Neuronal stem cell (in vitro differentiated cells): ENCODE measurements at places on chromosomes 3 and 15.

- no peak for DNase-seq
These were observed 67.8 kb downstream of the GPR176 start for GRCh38 chr15:39852250-39852649.

DNA sequence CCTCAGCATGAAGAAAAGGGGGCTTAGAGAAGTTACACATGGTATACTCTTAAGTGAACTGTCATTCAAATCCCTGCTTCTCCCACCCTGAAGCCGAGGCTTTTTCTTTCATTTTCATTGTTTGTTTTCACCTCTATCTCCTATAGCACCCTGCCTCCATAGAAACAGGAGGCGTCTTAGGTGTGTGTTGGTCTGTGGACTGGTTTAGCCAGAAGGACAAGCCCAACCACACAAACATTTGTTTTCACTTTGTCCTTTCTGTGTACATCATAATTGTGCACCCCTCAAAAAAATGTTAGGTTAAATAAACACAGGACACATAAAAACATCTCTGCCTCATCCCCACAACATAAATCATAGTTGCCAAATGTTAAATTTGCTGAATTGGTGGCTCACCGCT is 73.3 kb upstream of the UBE2E2 start:
- DNase-seq = no peak

GRCh38 chr3:179603321-179603720 is 1.1 kb downstream of the MRPL47 start:
- no peak for DNase-seq

DNA sequence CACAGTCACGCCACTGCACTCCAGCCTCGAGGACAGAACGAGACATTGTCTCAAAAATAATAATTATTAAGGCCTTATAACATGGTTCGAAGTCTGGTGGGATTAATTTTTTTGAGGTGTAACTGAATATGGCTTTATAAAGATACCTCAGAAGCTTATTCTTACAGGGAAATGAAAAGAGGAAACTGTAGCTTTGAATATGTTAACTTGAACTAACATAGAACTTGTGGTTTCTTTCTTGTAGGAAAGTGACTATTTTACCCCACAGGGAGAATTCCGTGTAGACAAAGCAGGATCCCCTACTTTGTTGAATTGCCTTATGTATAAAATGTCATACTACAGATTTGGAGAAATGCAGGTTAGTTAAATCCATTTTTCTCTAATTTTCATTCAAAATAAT is 96.3 kb downstream of the STT3B start:
- DNase-seq = no peak

DNA sequence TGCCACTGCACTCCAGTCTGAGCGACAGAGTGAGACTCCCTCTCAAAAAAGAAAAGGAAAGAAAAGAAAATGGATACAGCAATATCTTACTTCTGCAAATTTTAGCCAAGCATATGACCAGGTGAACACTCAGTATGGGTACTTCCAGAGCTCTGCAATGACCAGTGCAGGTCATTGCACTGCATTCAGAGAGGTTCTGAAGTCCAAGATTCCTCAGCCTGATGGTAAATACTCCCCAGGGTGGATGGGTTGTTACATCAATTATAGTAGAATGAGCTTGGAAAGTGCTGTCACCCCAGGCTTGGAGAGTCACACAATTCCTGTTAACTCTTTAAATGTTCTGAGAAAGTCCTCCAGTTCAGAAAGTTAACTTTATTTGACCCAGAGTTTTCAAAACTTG is 103.7 kb downstream of the RPLP1 start:
- DNase-seq = no peak

DNA sequence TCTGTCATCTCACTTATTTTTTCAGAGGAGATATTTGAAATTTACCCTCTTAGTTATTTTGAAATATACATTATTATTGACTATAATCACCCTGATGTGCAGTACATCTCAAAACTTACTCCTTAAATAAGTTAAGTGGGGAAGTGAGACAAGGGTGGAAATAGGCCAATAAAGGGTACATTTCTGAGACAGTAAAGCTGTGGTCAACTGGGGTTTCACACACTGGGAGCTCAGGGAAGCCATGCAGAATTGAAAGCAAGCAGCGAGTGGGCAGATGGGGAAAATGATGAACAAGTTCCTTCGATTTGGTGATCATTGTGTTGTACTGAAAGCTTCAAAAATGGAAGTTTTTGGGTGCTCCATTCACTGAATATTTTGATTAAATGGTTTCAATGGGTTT is 21.6 kb upstream of the MOBP start:
- no peak for DNase-seq

GRCh38 chr15:24823473-24823872 is 131.3 kb upstream of the SNRPN start:
- DNase-seq = peak; percentile 85
